ENCODE measurements at places on chromosomes 4 and X.

DNA sequence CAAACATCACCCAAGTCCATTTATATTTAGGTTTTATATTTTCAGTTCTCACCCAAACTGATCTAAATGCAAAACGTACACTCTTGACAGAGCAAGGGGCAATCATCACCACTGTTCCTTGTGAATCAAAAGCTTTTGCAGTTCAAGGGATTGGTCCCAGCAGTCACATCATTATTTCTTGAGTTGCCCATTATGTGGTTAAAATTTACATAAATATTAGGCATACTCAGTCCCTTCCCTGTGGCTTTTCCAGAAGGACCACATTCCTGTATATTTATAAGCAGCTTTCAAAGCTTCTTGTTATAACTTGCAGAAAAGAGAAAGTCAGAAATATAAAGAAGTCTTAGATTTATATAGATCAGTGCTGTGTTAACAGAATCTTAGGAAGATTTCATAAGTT is 224.4 kb downstream of the CLCN4 start:
- no peak for DNase-seq

GRCh38 chr4:155032521-155033229 is 175.8 kb upstream of the NPY2R start:
- DNase-seq, result no peak

DNA sequence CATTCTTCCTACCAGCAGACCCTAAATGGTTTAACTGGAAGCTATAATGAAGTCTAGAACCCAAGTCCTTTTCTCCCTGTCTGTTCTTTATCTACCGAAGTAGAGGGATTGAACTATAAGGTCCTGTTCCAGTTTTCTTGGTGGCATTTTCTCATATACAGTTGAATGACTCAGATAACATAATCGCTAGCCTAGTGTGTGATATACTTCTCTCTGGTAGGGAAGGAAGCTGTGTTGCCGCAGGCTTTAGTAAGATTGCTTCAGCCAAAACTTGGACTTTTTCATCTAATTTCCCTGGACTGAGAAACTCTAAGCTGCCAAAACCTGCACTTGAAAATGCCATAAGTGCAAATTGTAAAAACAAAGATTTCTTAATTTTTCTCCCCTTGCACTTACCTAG is 123.4 kb downstream of the NWD2 start:
- DNase-seq, result no peak

GRCh38 chr4:102441978-102442911 is 58.9 kb upstream of the NFKB1 start:
- no peak for DNase-seq

GRCh38 chr4:156968479-156968984 is 3.1 kb downstream of the PDGFC start:
- DNase-seq, result peak; percentile 77

- DNase-seq, result peak; percentile 41
These were observed 44.2 kb upstream of the ADAM29 start for GRCh38 chr4:174873931-174874330.

- DNase-seq, result no peak
These were observed 105.8 kb upstream of the DCAF12L1 start for GRCh38 chrX:126658447-126658846.

DNA sequence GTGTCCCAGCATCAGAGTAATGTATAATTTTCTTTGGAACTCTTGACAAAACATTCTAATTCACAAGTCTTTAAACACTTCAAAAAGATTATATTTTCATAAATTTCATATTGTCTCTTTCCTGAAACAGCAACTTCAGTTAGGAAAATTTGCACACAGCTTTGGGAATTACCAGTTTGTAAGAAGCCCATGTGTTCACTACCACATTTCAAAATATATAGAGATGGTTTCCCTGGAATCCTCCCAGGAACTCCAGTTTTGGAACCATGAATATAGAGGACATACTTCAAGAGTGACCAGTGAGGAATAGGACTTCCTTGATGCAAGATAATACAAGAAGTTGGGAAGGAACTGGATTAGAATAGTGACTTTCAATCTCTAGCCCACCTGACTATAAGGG is 28.7 kb upstream of the HPGDS start:
- no peak for DNase-seq

GRCh38 chrX:39576041-39576872 is 521.5 kb downstream of the BCOR start:
- DNase-seq, result no peak

- no peak for DNase-seq
These were observed 3.8 kb upstream of the FRMPD3 start for GRCh38 chrX:107445631-107446030.

DNA sequence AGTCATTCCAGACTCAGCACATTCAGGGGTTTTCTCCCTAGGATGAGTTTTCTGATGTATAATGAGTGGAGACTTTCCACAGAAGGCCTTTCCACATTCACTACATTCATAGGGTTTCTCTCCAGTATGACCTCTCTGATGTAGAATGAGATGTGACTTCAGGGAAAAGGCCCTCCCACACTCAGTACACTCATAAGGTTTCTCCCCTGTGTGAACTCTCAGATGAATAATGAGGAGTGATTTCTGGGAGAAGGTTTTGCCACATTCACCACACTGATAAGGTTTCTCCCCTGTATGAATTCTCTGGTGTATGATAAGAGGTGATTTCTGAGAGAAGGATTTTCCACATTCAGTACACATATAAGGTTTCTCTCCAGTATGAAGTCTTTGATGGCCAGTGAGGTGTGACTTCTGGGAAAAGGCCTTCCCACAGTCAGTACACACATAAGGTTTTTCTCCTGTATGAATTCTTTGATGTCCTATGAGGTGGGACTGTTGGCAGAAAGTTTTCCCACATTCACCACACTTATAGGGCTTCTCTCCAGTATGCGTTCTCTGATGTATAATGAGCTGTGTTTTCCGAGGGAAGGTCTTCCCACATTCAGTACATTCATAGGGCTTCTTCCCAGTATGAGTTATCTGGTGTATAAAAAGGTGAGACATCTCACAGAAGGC is 12.7 kb downstream of the ZNF630 start:
- no peak for DNase-seq

GRCh38 chr4:65021149-65021548 is 611.9 kb upstream of the TECRL start:
- no peak for DNase-seq

GRCh38 chrX:130623518-130623917 is 221.7 kb downstream of the RBMX2 start:
- no peak for DNase-seq

DNA sequence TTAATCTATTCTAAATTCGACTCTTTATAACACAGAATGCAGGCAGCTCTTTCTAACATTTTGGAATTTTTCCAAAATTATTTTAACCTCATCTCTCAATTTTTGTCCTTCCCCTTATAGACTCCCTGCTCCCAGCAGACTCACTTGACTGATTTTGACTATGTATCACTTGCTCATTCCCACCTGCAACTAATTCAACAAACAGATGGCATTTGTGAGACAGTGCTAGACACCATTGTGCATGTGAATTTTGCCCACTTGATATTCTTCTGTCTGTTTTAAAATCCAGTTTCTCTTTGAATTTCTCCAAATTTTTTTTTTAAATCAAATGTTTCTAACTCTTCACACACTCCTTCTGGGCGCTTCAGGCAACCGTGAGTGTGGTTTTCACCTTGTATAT is 1534.0 kb downstream of the PCDH7 start:
- DNase-seq, result no peak

DNA sequence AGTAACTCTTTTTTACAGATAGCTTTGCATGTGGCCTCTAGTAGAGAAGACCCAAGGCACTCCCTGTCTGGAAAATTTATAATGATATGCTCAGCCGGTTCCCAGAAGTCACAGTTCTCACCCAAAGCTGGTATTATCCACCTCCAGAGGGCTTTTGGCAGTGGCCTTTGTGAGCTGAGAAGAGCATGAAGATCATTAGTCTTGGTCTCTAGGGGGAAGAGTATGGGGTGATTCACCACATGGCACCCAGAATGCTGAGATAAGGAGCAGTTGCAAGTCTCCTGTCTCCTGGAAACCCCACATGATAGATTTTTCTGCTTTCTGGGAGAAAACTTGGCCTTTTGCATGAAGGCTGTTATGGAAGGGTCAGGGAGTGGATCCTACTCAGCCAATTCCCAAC is 75.4 kb upstream of the PRPS1 start:
- DNase-seq, result no peak

DNA sequence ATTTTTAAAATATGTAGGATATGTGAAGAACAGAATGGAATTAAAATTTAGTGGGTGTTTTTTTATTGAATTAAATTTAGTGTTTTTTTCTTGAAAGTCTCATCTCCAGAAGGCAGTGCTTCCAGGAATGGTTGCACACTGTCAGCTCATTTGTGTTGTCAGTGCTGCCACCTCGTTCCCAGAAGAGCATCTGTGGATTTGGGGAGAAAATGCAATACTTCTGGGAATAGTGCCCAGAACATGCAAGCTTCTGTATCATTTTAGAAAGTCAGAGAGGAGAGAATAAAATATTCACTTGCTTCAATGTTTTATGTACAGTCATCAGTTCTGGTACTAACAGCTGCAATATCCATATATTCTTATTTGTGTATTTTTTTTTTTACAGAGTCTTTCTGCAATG is 608.8 kb downstream of the PCDH7 start:
- DNase-seq, result no peak

DNA sequence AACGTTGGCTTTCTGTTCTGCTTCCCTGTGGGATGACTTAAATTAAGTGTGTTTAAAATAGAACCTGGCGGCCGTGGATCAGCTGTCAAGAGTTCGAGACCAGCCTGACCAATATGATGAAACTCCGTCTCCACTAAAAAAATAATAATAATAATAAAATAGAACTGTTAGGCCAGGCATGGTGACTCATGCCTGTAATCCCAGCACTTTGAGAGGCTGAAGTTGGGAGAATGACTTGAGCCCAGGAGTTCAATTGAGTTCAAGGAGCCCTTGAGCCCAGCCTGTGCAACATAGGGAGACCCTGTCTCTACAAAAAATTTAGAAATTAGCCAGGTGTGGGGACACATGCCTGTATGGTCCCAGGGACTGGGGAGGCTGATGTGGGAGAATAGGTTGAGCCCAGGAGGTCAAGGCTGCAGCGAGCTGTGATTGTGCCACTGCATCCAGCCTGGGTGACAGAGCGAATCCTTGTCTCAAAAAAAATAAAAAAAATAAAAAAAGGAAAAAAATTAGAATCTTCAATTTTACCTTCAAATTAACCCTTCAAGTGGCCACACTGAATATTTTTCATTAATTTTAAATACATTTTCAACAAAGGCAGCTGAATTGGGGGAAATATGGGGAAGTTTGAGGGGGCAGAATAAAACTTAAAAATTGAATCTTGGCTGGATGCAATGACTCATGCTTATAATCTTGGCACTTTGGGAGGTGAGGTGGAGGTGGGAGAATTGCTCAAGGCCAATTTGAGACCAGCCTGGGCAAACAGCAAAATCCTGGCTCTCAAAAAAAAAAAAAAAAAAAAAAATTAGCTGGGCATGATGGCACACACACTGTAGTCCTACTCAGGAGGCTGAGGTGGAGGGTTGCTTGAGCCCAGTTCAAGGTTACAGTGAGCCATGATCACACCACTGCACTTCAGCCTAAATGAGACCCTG is 31.8 kb upstream of the HSD17B13 start:
- DNase-seq, result no peak

GRCh38 chrX:526295-527224 is 104.0 kb upstream of the SHOX start:
- DNase-seq, result no peak

GRCh38 chrX:70324326-70324725 is 34.4 kb downstream of the KIF4A start:
- no peak for DNase-seq

DNA sequence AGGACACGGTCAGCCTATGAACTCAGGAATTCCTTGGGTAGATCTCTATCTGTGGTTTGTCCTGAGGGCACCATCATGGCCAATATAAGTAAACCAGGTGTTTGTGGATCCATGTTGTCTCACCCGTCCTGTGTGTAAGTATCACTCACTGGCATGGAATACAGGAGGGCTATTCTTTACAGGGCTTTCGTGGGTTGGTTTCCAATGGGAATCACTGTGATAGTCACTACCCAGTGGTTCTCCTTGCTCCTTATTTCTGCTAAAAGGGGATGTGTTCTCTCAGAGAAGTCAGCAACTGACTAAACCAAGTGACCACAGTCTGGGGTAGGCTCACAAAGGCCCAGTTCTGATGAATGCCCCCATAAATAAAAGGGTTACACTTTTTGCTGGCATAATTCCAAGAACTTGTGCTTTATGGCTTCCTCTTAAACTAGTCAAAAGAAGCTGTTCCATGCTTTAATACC is 236.7 kb upstream of the JADE1 start:
- no peak for DNase-seq

- no peak for DNase-seq
These were observed 163.5 kb upstream of the SPIN4 start for GRCh38 chrX:63514569-63515080.

DNA sequence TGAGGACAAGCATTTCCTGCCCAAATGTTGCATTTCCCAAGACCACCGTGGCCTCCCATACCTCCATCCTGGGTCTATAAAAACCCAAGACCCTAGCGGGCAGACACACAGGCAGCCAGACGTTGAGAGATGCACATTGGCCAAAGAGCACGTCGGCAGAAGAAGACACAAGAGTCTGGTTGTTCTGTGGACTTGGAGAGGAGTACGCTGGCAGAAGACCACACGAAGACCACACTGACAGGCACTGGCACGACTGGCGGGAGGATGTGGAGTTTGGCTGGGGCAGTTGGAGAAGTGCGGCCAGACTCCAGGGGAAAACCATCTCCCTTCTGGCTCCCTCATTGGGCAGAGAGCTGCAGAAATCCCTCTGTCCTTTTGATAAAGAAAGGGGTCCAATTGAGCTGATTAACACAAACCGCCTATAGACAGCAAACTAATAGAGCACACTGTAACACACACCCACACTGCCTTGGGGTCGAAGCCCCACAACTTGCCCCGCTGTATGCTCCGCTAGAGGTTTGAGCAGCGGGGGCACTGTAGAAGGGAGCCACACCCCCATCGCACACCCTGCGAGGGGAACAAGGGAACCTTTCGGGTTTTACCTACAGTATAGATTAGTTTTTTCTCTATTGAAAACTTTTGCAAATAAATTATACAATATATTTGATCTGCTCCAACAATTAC is 376.7 kb upstream of the KLHL4 start:
- no peak for DNase-seq

DNA sequence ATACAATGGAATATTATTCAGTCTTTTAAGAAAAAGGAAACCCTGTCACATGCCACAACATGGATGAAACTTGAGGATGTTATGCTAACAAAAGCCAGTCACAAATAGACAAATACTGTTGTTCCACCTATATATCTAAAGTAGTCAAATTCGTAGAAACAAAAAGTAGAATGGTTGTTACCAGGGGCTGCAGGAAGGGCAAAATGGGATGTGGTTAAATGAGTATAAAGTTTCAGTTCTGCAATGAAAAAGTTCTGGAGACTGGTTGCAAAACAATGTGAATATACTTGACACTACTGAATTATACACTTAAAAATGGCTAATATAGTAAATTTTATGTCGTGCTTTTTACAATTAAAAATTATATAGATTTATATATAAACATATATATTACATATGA is 12.2 kb downstream of the SPOCK3 start:
- no peak for DNase-seq

DNA sequence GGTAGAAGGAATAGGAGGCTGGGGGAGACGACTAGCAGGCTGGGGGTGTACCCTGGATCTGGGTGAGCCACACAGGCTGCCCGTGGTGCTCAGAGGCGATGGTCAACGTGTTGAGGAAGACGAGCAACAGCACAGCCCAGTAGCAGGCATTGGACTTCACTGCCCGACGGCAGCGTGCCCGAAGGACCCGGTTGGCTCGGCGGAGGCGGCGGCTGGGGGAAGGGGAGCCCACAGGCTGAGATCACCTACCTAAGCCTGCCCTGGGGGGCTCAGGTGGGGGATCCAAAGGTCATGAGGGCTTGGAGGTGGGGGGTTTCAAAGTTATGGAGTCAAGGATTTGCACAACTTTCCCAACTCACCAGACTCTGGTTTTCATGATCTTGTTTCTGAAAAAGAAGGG is 7.3 kb downstream of the CACNA1F start:
- no peak for DNase-seq
